ENCODE measurements at places on chromosomes 12 and 14.

DNA sequence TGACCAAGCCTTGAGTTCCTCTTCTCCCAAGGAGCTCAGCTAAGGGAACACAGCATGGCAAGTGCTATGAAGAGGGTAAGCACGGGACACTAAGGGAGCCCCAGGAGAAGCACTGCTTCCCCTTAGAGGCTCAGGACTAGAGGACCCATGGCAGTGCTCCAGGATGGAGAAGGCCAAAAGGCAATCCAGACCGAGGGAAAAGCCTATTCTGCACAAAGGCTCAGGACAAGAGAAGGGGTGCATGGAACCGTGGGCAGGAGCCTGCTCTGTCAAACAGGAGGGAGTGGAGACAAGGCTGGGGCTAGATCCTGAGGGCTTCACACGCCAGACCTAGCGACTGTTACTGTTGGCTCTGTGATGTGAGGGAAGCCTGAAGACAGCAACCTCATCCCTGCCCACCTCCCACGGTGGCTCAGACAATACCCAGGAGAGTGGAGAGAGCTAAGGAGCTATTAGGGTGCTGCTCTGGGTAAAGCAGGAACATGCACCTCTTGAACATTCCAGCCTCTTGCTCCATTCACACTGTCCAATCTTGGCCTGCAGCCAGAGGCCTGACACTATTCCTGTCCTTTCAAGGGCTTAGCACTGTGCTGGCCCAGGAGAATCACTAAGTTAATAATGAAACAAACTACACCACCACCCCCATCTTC is 24.2 kb downstream of the OTUB2 start:
- DNase-seq, result no peak

GRCh38 chr12:88334271-88334670 is 192.2 kb downstream of the TMTC3 start:
- peak; percentile 82 for DNase-seq

DNA sequence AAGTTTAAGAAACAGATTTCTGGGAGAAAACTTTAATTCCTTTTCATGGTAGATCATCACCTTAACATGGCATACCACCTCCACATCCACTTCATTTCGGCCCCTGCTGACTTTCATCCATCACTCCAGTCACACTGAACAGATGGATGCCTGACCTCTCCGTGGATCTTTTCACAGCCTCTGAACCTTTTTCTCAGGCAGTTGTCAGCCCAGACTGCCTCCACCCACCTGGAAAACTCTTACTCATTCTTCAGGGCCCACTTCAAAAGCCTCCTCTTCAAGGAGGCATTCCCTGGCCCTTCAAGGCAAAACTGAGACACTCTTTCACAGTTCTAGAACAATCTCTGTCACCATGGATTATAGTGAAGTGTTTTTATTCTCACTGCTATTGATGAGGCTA is 52.9 kb downstream of the GXYLT1 start:
- peak; percentile 86 for DNase-seq

- peak; percentile 91 for DNase-seq
Measured at GRCh38 chr14:96255501-96256366, at the start of gene BDKRB1. Gene BDKRB1 (plus strand): TSS chr14:96256210. CDS start chr14:96263683, 7,473 bp downstream.

DNA sequence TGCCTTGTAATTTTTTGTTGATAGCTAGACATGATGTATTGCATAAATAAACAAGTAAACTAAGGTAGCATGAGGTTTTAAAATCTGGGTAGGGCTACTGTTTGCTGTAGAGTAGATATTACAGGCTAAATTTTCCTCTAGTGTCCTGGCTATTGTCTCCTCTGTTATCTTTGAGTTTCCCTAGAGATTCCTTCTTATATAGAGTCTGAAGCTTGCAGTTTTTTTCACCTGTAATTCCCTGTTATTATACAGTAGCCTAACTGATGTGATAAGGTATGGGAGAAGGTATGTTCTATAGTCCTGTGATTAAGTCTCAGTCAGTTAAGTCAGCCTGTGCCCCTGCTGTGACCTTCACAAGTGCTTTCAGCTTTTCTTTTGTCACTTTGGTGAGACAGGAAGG is 9.5 kb downstream of the ETFBKMT start:
- DNase-seq, result no peak

DNA sequence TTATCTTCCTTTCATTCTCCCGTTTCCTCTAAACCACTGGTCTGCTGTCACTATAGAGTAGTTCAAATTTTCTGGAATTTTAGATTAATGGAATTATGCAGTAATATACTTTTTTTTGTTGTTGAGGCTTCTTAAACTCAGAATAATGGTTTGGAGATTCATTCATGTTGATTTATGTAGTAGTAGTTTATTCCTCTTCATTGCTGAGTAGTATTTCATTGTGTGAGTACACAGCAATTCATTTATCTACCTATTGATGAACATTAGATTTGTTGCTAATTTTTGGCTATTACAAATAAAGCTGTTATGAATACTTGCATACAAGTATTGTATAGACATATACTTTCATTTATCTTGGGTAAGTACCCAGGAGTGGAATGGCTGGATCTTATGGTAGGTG is 7.2 kb downstream of the RASSF8 start:
- no peak for DNase-seq

DNA sequence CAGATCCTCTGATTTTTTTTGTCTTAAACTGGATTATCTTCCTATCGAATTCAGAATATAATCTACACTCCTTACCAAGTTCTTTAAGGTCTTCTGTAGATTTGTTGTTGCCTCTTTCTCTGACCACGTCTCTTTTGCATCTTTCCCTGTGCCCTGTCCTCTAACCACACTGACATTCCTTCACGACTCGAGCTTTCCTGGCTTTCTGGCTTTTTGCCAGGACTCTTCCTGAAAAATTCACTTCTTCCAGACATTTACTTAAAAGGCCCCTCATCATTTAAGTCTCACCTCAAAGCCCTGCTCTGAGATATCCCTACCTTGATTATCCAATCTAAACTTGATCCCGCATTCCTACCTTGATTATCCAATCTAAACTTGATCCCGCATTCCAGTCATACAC is 422.3 kb upstream of the DCN start:
- DNase-seq, result no peak

GRCh38 chr14:47567273-47567672 is 108.1 kb downstream of the MDGA2 start:
- DNase-seq, result no peak

DNA sequence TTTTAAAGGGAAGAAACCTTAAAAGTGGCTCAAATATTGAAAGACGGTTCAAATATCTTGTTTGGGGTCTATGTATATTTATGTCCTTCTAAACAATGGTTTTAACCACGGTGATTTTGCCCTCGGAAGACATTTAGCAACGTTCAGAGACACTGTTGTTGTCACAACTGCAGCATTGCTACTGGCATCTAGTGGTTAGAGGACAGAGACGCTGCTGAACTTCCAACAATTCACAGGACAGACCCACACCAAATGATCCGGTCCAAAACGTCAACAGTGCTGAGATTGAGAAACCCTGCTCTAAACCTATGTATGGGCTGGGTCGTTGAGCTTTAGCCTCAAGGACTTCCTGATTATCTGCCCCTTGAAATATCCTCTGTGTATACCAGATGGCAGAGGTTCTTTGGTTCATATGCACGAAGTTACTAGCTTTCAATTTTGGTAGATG is 1.7 kb downstream of the ANGEL1 start:
- peak; percentile 17 for DNase-seq
